Right renal pelvis (tissue), 4 donors: ENCODE measurements at places on chromosomes 2 and 18. TPM values are rescaled to one million over a fixed set of nuclear protein-coding genes. Genes with fewer than 3 reads are reported as not detected.

DNA sequence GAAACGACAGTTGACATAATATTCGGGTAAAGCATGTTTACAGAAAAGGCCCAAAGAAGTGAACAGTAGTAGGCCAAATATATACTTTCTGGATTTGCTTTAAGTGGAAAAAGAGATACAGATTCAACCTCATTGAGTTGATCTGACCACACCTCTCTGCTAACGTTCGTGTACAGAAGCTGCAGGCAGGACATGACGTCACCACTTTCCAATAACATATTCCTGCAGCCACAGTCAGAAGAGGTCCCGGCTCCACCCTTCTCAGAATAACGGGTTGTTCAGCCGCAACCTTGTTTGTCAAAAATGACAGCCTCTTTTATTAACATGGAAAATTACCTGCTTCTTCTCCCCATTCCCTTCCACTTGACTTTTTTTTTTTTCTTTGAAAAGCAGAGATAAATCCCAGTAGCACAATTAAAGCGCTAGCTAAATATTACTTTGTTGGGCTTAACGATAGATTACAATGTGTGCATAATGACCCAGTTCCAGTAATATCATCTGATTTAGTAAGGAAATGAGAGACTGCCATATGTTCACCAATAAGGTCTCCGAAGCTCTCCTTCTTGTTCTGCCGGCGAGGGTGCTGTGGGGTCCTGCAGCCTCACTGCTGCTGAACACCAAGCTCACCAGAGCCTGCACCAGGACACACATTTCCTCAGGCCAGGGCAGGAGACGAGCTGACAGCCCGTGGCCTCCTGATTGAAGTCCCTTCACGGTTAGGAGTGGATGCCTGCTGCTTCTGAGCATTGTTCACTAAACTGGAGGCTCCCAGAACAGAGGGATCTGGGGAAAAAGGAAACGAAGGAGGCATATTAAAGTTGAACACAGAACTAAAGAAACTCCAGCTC lies 451.0 kb upstream of the SALL3 start:
- no peak for DNase-seq

DNA sequence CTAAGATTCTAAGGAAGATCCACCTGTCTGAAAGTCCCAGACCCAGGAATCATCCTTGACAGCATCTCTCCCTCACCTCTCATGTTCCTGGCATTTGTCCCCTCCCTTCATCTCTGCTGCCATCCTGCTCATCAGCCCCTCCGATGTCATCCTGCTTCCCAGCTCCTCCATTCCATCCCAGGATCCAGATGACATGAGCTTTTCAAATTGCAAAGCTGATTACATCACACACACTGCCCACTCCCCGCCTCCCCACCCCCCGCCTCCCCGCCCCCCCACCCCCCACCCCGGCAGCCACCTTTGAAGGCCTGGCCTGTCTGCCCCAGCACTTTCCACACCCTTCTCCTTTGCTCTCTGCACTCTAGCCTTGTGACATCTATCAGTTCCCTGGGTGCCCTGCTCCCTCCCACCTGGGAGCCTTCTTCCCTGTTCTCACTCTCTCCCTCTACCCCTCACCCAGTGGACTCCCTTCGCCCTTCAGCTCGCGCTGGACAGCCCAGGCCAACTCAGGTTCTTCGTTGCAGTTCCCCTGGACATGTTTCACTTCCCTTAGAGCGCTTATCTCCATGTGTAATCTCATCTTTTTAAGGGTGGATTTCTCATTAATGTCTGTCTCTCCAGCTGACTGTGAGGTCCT lies 61.6 kb downstream of the DNMT3A start:
- DNase-seq = no peak

- DNase-seq = no peak
Observed at GRCh38 chr2:167607211-167607610, 640.2 kb downstream of the STK39 start.

- DNase-seq = no peak
Observed at GRCh38 chr2:196130039-196130825, 41.1 kb downstream of the STK17B start.

- DNase-seq = no peak
Observed at GRCh38 chr2:160892204-160892603, 268.0 kb upstream of the TANK start.

DNA sequence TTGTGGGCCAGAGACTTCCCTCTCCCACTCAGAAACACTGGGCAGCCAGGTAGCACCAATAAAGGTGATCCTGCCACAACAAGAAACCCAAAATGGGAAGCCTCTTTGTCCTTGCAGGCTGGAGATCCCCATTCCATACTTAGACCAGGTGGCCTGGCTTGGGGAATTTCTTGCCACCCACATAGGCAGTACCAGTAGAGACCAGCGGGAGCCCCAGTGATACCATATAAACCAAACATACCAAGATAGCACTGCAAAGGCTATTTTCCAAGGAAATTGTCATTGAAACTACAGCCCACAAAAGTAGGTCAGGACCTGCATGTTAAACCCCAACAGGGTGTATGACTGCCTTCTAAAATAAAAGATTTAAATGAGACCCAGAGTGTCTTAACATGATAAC lies 171.6 kb downstream of the DIS3L2 start:
- DNase-seq = no peak

- no peak for DNase-seq
Observed at GRCh38 chr2:238114851-238115660, 14.9 kb downstream of the ESPNL start.

GRCh38 chr2:207092818-207093217 lies 72.9 kb downstream of the KLF7 start:
- no peak for DNase-seq

The ZBTB7C gene
- polyA plus RNA-seq = 14.8 TPM

The REG1B gene
- not detected for polyA plus RNA-seq

The CDH19 gene
- polyA plus RNA-seq = 1.3 TPM

- DNase-seq = peak; percentile 79
Observed at GRCh38 chr2:219387306-219388120, at the start of gene DNPEP. TSS of gene DNPEP (minus strand) at chr2:219387912. CDS start at chr2:219387794, 118 bp downstream.

The SCN7A gene
- 14.0 TPM for polyA plus RNA-seq

DNA sequence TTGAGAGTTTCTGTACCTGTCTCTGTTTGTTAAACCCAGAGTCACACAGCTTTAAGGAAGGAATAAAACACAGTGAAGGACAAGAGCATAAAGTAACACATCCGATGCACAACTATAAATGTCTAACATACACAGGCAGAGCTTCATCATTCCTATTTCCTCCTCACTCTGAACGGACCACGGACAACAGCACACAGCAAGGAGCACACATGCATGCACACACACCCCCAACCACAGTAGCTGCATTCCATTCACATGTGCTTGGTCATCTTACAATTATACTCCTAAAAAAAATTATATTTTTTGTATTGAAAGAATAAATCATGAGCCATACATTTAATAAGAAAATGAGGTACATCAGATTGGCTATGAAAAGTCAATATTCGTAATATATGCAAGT lies 58.3 kb downstream of the ID2 start:
- no peak for DNase-seq

GRCh38 chr18:3624935-3625741 lies 175.2 kb downstream of the TGIF1 start:
- DNase-seq = no peak

The RGPD4 gene
- polyA plus RNA-seq = 0.06 TPM

GRCh38 chr2:188787021-188787657 lies 187.0 kb upstream of the COL3A1 start:
- DNase-seq = no peak

- no peak for DNase-seq
Observed at GRCh38 chr2:56688661-56689060, 504.9 kb downstream of the CCDC85A start.

The HOXD4 gene
- polyA plus RNA-seq = 42.1 TPM

DNA sequence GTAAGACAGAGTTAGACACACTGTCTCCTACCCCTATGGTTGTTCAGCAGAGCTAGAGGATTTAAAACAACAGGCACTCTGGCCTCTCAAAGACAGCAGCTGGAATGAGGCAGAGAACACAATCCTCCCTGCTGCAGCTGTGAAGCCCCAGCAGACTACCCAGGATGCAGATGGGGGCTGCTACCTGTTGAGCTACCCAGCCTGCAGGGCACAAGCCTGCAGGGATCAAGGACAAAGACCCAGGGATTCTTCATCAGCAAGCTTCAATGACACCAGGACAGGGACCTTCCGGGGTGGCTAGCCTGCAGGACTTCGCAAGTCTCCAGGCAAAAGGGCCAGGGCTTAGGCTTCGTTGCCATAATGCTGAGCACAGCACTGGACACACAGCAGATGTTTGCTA lies 27.2 kb downstream of the GALNT14 start:
- no peak for DNase-seq

GRCh38 chr2:162607915-162608314 lies 230.7 kb downstream of the KCNH7 start:
- DNase-seq = no peak

The FAM237A gene
- not detected for polyA plus RNA-seq

DNA sequence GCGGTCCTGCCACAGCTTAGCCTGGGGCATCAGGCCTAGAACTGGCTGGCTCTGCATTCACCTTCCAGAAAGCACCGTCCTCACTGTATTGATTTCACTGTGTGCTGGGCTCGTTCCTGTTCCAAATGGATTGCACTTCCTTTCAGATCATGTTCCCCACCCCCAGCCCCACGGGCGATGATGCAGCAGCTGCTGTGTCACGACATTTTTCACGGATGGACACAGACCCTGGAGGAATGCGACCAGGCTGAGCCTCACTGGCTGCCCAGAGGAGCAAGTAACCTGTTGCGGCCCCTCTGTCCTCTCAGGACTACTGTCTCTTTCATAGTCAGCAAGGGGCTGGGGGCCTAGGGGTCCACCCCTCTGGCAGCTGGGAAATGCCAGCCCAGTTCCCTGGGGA lies 50.3 kb downstream of the CAPN13 start:
- no peak for DNase-seq

The ALLC gene
- polyA plus RNA-seq = not detected

The AGXT gene
- 0.10 TPM for polyA plus RNA-seq

The TEKT4 gene
- 0.25 TPM for polyA plus RNA-seq

GRCh38 chr2:232275670-232276069 lies 102.9 kb upstream of the ALPP start:
- DNase-seq = no peak

The MYCN gene
- 36.9 TPM for polyA plus RNA-seq

DNA sequence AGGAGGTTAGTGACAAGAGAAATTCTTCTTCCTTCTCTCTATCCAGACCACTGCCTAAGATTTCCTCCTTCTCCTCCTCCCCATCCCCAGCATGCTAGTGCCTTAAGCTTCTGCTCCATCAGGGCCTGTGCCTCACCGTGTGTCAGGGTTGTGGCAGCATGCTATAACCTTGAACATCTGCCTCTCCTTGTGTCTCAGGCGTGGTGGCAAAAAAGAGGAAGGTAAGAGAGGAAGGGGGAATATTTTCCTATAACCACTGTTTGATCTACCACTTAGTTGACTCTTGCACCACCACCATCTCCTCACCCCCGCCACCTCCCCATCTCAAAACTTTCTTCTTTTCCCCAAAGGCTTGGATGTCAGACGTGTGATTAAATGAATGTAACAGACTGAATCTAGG lies 38.3 kb upstream of the PEX13 start:
- DNase-seq = no peak

The PROKR1 gene
- 0.22 TPM for polyA plus RNA-seq

GRCh38 chr2:26243470-26244308 lies 743 bp downstream of the HADHA start:
- DNase-seq = peak; percentile 30

GRCh38 chr2:54260241-54260595 lies 4.2 kb upstream of the TSPYL6 start:
- DNase-seq = no peak

DNA sequence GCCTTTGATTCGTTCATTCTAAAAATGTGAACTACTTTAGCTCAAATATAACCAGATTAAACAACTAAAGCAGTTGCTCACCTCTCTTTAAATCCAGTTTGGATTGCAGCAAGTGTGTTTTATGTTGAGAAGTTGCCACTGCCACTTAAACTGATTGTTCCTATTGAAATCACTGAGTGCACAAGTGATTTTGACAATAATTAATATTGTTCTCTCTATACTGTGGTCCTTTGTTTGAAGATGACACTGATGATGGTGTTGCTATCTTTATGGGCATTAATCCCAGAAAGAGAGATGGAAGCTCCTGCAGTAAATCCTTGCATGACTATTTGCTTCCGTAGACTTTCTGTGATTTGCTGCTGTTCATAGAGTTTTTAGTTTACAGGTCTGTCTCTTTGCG lies 251.4 kb upstream of the ZEB2 start:
- DNase-seq = no peak

The ACMSD gene
- polyA plus RNA-seq = 41.7 TPM

DNA sequence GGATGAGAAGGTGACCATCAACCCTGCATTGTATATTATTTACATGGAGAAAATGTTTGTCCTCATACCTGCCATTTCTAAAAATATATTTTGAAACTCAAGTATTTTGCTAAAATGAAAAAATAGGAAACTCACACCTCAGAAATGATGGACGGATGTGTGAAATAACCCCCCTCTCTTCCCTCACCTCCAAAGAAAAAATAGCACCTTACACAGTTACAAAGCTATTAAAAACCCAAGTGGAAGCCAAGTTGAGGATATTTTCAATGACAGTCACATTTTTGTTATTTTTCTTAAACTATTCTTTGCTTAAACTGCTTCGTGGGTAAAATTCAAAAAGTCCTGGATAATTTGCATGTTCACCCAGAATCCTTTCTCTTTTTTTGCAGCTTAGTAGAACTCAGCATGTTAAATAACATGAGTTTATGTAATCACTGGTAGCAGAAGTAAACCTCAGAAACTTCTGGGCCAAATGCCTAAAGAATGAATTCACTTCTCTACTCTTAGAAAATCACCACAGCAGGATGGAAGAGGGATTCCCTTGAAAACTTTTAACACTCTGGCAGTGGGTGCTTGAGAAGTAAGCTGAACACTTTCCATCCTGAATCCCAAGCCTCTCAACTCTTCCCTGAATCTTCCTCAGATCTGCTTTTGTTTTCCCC lies 768 bp downstream of the DSC1 start:
- no peak for DNase-seq

- no peak for DNase-seq
Observed at GRCh38 chr18:13061630-13062189, 70.5 kb downstream of the CEP192 start.

DNA sequence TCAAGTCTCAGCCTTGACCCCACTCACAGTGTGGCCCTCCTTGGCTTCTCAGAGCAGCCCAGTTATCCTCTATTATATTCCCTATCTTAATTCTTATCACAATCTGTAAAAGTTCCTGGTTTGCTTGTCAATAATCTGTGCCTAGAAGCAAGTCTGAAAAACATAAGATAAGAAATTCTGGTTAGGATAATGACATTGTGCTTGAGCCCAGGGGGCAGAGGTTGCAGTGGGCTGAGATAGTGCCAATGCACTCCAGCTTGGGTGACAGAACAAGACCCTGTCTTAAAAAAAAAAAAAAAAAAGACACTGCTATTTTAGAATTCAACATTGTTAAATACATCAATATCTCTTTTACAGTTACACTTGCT lies 63.9 kb downstream of the TMEM131 start:
- no peak for DNase-seq

- DNase-seq = no peak
Observed at GRCh38 chr2:25043241-25043867, 1.5 kb downstream of the EFR3B start.

The FOXI3 gene
- polyA plus RNA-seq = 0.17 TPM

The KLF7 gene
- 23.0 TPM for polyA plus RNA-seq
